ENCODE measurements at places on chromosomes 4 and X. TPM values are rescaled to one million over a fixed set of nuclear protein-coding genes. Genes with fewer than 3 reads are reported as not detected.

GRCh38 chrX:118108304-118108703 lies 8.3 kb downstream of the KLHL13 start:
- DNase-seq = no peak
- H3K27ac ChIP-seq = no peak overlapping the region
- H3K4me3 ChIP-seq = no peak overlapping the region
- no peaks in the 10 kb centered on the region for H3K4me1 ChIP-seq

DNA sequence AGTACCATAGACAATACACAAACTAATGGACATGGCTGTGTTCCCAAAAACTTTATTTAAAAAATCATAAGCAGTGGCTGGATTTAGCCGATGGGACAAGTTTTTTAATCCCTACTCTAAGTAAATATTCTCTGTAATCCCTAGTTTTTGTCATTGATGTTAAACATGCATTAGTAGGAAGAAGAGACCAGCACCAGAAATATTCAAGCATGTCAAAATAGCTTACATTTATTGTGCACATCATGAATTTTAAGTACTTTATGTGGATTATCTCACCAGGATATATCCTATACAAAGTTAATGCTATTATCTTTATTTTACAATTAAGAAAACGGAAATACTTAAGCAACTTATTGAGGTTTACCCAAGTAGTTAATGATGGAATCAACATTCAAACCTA lies 46.0 kb downstream of the HSPA4L start:
- no peaks in the 10 kb centered on the region for H3K4me1 ChIP-seq
- H3K36me3 ChIP-seq = no peaks in the 10 kb centered on the region
- no peak overlapping the region for H3K4me3 ChIP-seq

- H3K4me1 ChIP-seq = no peaks in the 10 kb centered on the region
- peaks cover 5% of the 10 kb centered on the region for H3K27me3 ChIP-seq
- H3K4me3 ChIP-seq = no peak overlapping the region
Measured at GRCh38 chr4:112693507-112693906, 56.6 kb downstream of the LARP7 start.

The TEX13B gene
- not detected for total RNA-seq

Data from activated T-cell treated with anti-CD3 and anti-CD28 coated beads, Interleukin-2, amount 50 U/mL, for 72 hours (primary cell).